ENCODE measurements at places on chromosomes 5 and 9.

GRCh38 chr5:128579093-128579492 is 41.0 kb upstream of the FBN2 start:
- no peak for DNase-seq

- DNase-seq = no peak
Measured at GRCh38 chr5:61465066-61465465, 133.0 kb downstream of the ZSWIM6 start.

DNA sequence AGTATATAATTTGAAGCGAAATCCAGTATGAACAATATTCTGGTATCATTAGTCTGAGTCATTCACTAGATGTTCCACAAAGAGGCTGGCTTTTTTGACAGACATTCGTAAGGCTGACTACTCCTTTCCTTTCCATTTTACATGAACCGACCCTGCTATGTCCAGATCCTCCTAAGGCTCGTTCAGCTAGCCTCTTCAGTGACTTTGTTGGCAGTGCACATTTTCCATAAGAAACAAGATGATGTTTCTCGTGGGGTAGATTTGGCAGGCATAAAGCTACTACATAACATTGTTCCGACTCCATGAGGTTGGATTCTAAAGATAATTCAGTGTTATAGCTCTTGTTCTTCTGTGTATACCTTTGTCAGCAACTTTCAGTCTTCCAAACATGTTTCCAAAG is 49.0 kb downstream of the ZNF462 start:
- DNase-seq = no peak

DNA sequence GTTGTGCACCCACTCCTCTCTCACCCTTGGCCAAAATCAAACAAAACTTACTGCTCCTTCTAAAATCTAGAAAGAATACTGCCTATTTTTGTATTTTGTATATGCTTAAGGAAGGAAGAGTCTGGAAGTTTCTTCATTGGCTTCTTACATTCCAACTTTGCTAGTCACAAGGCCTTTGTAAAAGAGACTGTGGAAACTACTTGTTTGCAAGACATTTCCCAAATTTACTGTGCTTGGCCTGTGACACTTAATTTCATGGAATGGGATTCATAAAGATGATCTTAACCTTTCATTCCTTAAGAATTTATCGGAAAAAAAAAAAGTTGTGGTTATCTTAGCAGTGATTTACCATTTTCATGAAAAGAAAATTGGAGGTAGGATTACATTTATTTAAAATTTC is 208.9 kb downstream of the VPS13A start:
- DNase-seq = no peak

- DNase-seq = no peak
Measured at GRCh38 chr9:71678999-71679398, 89.3 kb downstream of the CEMIP2 start.

DNA sequence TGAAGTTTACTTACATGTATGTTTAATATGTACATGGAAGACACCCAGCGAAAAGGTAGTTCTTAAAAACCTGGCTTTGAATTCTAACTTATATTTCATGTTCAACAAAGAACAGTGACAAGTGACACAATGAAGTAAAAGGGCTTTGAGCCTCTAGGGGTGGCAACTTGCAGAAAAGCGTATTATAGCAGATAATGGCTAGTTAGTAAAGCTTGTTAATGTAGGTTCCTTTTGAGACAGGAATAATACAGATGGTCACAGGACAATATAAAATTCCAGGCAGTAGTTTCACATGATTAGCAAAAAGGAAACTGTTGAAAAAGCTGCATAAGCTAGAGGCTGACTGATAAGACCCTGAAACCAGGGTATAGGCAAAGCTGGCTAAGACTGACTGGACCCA is 132.4 kb upstream of the FTMT start:
- no peak for DNase-seq

- no peak for DNase-seq
Measured at GRCh38 chr5:22844155-22844554, 9.0 kb downstream of the CDH12 start.

GRCh38 chr9:16727452-16728136 is 142.9 kb downstream of the BNC2 start:
- DNase-seq = no peak

GRCh38 chr9:35726931-35727330 is 5.1 kb downstream of the TLN1 start:
- DNase-seq = peak; percentile 22
